CD4-positive, CD25-positive, alpha-beta regulatory T cell (primary cell): ENCODE measurements at places on chromosomes 11 and 22. TPM values are rescaled to one million over a fixed set of nuclear protein-coding genes. Genes with fewer than 3 reads are reported as not detected.

The MIAT gene
- total RNA-seq, result 305 TPM

The ABTB2 gene
- total RNA-seq, result 0.89 TPM

The ABCC8 gene
- total RNA-seq, result not detected

The APOA4 gene
- total RNA-seq, result not detected

The PATE2 gene
- total RNA-seq, result not detected
